ENCODE measurements at places on chromosomes 2 and 18.

DNA sequence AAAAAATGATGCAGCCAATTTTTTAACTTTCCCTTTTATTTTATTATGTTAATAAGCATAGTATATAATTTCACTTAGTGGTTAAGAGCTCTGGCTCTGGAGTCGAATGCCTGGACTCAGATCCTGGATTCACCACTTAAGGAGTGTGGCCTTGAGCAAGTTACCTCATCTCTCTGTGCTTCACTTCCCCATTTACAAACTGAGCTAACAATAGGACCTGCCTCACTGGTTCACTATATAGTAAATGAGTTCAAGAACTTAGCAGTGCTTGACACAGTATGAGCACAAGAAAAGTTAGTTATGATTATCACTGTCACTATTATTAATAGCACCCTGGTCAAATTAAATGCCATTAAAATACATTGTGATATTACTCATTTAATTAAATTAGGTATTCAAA lies 30.6 kb downstream of the SCN3A start:
- no peak for DNase-seq

DNA sequence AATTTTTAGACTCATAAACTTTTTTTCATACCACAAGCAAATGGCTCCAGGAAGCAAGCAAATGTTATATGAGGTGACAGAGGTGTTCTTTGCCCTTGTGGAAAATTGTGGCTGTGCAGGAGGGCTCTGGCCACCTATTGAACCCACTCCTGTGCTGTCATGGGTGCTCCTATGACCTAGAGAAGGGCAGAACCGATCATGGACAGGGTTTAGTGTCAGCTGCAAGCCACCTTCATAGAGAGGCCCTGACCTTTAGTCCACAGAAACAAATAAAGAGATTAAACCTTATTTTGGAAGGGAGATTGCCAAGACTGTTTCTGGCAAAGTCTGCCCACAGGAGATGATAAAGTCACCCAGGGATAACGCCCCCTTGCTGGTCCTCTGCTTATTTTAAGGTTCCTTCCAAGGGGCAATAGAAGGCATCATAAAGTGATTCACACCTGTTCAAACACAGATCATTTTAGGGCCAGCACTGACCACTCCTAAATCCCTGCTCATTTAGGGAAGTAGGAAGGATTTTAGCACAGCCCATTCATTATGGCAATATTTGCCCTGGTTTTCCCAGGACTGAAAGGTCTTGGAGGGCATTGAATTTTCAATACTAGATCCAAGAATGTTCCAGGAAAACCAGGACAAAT lies 26.1 kb upstream of the STAT4 start:
- DNase-seq: no peak

DNA sequence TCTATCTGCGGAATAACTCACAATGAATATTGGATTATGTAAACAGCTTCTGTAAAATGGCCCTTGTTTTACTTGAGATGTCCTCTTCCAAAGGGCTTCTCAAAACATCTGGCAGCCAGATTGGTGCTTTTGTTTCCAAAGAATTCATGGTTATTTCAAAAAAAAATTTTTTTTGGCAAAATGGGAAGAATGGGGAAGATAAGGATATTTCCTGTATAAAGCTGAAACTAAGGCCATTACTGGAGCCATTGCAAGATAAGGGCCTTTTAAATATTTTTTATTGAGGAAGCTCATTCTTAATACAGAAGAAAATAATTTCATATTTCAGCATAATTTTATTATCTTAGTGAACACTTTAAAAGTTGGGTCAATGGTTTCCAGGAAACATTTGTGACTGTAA lies 259.1 kb downstream of the GALNT13 start:
- DNase-seq: no peak

GRCh38 chr2:138476940-138477339 lies 24.6 kb upstream of the SPOPL start:
- DNase-seq: no peak

- no peak for DNase-seq
These were observed 180.3 kb upstream of the ETAA1 start for GRCh38 chr2:67216881-67217280.

DNA sequence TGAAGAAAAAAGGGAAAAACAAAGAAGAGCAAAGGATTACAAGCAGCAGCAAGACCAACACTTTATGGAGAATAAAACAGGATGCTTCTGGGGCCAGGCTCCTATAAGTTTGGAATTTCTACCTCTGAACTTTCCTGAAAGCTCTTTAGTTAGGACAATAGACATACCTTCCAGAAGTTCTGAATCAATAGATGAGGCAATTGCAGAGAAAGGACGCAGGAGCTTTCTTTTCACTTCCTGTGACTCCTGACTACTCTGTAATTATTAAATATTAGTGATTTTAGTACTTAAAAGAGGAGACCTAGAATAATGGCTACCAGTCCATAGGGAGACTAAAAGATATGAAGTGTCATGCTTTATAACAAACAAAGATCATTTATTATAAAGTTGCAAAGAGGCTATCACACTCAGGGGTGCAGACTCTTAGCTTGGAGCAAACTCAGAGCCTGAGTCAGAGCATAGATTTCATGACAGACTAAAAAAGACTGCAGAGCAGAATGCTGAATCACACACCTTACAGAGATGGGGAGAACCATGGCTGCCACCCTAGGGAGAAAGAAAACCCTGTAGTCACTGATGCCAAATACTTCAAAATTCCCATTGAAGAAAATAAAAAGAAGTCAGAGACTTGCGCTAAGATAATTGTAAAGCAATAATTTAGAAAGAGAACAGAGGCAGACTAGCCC lies 52.5 kb upstream of the FAM136A start:
- no peak for DNase-seq

DNA sequence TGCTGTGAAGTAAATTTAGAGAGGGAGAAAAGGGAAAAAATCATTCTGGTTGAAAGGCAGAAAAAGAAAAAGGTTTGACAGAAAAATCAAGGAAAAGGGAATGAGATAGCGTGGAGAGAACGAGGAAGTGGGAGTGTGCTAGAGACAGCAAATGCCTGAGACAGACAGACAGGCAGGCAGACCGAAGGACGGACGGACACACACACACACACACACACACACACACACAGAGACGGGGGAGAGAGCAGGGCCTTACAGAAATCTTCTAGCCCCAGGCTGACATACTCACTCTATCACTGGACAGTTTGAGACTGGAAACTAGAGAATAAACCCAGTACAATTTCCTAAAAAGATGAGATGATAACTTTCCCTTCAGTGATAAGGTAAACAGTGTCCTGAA lies 238.4 kb downstream of the ZNF521 start:
- no peak for DNase-seq

DNA sequence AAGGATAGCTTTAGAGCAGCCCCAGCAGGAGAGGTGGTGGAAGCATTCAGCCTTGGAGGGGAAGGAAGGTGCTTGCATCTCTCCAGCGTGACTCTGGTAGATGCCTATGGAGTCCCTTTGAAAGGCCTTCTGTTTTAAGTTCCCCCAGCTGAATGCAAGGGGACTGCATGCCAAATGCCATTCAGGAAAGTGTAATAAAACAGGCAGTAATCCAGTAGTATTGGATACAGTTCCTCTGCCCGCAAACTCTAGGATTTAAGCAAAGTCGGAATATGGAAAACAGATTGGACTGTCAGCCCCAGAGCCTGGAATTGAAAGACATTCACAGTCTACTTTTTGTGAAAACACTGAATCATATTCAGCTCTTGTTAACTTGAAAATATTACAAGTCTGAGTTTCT lies 125.2 kb upstream of the GAREM1 start:
- DNase-seq: no peak

Data from CD4-positive, alpha-beta T cell treated with Interleukin-17A for 1 hour (primary cell).